ENCODE measurements at places on chromosomes 5 and 9. TPM values are rescaled to one million over a fixed set of nuclear protein-coding genes. Genes with fewer than 3 reads are reported as not detected.

DNA sequence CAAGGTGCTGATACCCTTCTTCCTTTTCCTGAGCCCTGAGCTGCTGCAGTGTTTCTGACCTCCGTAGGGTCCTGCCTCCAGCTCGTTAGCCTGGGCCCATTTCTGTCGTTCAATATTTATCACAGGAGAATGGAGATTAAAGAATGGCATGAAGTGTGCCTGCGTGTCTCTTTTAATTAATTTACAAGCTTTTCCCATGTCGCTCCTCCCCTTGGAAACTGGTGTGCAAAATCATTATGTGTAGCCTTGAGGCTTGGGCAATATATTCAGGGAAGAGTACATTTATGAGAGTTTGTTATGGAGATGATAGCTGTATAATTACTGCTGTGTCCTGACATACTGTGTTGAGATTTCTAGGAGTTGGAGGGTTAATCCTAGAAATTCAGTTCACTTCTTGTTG lies 99.7 kb downstream of the PCSK5 start:
- DNase-seq = no peak

DNA sequence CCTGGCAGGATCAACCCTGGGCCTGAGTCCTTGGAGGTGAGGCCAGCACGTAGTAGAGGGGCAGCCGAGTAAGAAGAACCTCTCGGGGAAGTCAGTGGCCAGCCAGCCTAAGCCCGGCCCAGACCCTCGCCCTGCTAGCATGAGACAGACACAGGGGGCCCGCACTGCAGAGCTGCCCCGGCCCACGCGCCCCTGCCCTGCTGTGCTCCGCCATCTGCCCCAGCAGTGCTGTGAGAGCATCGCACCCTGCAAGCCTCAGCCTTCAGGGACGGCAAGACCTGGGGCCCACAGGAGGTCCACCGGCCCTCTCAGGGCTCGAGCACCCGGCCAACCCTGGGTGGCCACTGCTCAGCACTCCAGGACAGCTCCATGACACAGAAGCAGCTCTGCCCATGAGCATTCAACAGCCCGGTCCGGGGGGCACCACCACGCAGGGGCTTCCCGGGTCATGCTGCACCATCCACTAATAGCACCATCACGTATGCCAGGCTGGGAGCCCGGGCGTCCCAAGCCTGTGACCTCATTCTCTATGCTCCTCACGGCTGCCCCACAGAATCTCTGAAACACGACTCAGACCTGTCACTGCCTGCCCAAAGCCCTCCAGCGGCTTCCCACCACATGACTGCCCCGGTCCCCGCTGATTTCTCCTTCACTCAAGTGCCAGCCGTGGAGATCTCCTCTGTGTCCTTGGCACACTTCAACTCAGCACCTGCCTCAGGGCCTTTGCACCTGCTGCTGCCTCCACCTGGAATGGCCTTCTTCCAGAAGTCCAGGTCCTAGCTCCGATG lies 38.1 kb downstream of the ADAMTS2 start:
- no peak for DNase-seq

DNA sequence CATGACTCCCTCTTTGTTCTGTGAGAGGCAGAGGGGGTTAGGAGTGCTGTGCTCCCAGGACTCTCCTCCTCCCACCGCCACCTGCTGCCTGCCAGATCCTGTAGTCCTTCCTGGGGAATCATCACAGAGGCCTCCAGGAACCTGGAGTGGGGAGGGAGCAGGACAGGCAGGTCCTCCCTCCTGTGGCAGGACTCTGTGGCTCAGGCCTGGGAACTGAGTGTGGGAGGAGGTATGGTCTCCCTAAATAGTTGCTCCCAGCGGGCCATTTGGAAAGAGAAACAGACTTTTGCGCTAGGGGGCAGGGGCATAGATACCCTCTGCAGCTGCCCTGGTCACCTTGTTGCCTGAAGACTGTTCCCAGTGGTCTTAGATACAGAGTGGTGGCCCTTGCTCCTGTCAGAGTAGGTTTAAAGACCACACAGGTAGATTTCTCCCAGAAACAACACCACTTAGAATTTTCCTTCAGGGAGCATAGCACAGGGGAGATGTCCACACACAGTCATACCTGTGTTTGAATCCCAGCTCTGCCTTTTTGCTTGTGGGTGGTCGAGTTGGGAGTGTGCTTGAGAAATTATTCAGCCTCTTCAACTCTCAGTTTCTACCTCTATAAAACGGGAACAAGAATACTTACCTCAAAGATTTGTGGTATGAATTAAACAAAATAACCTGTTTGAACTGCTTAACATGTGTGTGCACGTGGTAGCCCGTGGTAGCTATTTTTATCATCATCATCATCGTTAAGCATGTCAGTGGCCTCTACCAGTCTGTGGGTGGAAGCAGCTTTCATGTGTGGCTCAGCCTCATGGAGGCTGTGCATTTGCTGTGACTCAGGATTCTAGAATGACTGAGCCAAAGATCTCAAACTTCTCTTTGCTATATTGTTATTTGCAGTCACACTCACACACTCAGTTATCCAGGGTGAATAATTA lies 55.8 kb downstream of the SLC22A5 start:
- no peak for DNase-seq

DNA sequence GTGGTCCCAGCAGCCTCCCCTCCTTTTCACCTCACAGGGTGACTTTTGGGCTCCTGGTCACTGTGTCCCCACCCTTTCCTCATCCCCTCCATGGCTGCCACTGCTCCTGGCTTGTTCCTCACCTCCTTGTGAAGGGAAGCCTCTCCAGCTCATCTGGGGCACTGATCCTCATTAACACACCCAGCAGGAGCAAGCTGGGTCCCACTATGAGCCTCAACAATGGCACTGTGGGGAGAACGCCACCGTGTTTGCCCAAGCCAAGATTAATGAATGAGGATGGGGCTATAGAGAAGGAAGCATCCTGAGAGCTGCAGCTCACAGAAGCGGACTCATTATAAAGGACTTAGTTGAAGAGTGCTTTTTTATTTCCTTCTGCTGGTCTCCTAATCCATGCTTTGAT lies 118.4 kb downstream of the MARCHF11 start:
- no peak for DNase-seq

DNA sequence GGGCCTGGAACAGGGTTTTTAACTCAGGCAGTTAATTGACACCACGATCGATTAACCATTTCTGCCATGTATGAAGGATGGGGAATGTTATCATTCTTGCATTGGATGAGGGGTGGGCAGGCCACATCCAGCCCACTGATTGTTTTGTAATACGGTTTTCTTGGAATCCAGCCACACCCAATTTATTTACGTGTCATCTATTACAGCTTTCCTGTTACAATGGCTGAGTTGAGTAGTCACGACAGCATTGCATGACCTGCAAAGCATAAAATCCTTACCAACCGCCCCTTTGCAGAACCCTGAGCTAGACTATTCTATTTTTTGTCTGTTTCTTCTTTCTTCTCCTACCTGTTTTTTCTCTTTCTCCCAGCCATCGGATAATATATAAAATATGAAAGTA lies 122.0 kb upstream of the STC2 start:
- DNase-seq = no peak

DNA sequence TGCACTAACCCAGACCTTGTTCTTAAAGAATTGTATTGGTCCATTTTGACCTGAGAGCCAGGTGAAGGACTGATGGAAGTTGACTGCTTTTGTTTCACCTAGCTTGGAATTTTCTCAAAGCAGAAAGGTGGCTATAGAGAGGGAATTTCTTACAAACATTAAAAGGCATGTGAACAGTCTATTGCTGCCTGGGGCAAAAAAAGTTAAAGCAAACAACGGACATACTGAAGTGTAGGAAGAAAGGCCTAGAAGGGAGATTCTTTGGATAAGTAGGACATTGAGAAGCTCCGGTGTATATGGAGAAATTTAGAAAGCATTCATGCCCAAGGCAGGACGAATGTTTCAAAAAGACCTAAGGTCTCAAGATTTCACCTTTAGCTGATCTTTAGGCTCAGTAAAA lies 11.7 kb downstream of the CATSPER3 start:
- no peak for DNase-seq

DNA sequence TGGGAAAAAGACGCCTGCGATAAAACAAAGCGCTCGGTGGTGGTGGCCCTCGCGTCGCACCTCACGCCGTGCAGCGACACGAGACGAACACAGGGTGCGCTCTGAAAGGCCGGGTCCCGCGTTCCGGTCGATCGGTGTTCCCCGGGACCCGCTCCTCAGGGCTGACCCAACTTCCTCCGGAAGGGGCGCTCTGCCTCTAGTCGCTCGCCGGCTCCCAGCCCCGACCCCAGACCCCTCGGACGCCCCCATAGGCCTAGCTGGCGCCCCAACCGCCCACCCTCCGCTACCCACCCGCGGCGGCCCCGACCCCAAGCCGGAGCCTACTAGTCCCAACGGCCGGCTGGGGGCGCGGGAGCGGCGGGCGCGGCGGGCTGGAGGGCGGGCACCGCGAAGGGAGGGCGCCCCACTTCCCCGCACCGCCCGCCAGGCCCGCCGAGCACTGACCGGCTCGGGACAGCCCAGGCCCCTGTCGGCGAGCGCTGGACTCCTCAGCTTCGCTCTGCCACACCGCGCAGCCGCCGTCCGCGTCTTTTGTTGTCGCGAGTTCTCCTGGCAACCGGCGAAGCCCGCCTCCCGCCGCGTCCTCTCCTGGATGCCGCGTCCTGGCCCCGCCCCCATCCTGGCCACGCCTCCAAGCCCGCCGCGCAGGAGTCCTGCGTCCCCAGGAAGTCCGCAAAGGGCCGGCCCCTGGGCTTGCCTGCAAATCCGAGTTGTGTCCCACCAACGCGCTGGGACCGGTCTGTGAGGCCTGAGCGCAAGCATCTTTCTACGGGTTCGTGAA lies at the start of gene KIF27:
TSS of gene KIF27 (minus strand) at position 506 of the 781 bp plus-strand sequence. CDS start 5,841 bp downstream, outside the sequence.
- peak; percentile 82 for DNase-seq

DNA sequence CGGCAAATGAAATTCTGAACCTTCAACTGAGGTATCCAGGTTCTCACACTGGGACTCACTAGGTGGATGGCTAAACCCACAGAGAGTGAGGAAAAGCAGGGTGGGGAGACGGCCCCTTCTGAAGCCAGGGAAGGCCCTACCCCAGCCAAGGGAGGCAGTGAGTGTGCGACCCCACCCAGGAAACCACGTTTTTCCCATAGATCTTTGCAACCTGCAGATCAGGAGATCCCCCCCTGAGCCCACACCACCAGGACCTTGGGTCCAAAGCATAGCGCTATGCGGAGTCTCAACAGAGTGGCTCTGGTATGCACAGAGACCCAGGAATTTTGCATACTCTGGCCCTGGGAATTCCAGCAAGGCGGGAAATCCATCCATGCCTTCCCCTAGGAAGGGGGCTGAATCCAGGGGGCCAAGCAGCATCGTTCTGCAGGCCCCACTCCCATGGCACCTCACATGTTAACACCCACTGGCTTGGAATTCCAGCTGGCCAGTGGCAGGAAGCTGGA lies 19.9 kb downstream of the DTWD2 start:
- DNase-seq = no peak

The TXNDC8 gene
- not detected for total RNA-seq

The HDAC3 gene
- 70.6 TPM for total RNA-seq

The LHX2 gene
- 2.0 TPM for total RNA-seq

The OLFM1 gene
- total RNA-seq = 52.5 TPM

The GMCL2 gene
- not detected for total RNA-seq

The TMEM203 gene
- 34.1 TPM for total RNA-seq
